Fibroblast of skin of scalp (primary cell): ENCODE measurements at places on chromosomes 2 and 18.

DNA sequence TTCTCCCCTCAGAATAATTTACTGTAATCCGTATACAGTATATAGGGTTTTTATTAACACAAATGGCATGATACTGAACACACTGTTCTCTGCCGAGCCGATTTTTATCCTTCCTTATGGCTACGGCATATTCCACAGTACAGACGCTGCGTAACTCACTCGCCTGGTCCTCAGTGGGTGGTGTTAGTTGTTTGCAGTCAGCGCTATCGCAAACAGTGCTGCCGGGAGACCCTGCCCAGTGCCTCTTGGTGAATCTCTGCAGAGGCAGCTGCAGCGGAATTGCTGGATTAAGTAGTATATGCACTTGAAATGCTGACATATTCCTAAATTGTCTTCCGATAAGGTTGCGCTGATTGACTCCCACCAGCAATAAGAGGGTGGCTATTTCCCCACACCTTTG lies 73.9 kb downstream of the MARCO start:
- no peak for DNase-seq

- DNase-seq = no peak
Observed at GRCh38 chr2:95063086-95063958, 37.8 kb downstream of the MAL start.

- no peak for DNase-seq
Observed at GRCh38 chr2:232951891-232952290, 61.2 kb downstream of the NGEF start.

DNA sequence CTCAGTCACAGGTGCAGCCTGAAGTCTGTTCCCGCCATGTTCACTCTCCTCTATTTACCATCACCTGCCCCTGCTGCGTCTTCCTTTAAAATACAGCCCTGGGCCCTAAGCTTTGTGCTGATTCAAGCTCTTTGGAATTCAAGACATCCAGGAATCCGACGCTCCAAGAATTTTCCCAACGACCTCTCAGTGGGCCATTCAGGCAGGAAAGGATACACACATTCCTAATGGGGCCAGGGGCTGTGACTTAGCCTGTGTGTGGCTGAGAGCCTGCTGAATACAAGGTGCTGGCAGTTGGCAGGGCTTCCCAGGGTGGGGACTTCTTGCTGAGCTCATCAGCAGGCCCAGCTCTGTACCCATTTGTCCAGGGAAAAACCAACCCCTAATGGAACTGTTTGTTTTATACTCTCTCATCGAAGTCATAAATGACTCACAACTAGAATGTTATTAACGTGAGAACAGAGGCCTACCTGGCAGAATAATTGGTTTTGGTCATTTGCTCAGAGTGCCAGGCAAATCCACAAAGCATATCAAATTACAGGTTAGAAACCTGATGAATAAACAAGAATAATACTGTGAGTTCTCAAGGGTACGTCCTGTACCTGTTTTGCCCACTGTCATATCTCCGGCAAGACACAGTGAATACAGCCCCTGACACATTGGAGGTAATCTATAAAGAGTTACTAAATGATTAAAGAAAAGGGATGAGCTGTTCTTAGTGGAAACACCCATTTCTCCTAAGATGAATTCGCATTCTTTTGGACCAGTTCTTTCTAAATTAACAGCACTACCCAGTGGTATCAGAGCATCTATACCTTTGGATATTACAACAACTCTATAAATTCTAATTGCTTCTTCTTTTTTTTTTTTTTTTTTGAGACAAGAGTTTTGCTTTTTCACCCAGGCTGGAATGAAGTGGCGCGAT lies 12.6 kb upstream of the KCMF1 start:
- DNase-seq = peak; percentile 95

DNA sequence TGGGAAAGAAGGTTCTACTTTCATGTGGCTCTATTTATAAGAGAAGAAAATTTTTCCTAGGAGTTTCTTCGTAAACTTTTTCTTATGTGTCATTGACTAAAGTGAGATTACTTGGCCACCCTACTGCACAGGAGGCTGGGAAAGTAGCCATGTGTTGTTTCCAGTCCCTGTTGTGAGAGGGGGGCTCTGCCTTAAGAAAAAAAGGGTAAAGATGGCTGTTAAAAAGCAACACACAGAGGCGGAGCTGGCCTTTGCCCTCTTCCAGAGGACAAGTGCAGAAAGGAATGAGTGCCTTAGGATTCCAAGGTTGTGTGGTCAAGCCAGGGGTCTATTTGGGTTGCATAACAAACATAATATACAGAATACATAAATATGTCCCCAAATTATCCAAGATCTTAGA lies 230.0 kb upstream of the CXCR4 start:
- no peak for DNase-seq

- no peak for DNase-seq
Observed at GRCh38 chr2:22290302-22290701, 1094.7 kb upstream of the KLHL29 start.

DNA sequence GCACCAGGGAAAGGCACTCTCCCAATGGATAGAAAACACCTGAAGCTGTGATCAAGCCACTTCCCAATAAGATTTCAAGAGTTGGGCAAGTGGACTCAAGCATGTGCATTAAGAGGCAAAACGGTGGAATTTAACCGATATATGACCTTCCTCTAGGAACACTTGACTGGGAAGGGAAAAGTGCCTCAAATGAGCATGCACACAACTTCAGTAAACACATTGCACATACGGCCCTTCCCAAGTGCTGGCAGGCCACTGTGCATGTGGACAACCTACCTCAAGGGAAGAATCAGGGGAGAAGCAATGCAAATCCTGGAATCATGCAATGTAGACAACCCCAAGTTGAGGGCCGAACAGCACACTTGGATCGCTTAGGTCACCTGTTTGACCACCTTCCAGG lies 23.9 kb upstream of the SH3RF3 start:
- no peak for DNase-seq

DNA sequence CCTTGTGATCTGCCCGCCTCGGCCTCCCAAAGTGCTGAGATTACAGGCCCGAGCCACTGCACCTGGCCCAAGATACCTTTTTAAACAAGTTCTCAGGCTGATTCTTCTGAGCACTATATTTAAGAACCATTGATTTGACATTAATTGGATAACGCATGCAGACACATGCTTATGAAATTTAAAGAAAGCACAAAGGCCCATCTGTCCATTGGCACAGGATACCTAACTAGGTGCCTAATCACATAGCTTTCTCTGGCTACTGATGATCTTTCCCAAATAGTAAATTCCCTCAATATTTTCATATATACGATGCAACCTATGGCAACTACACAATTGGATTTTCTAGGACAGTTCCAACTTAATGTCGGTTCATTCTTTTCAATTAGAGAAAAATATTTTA lies 62.5 kb upstream of the STAM2 start:
- no peak for DNase-seq

- peak; percentile 79 for DNase-seq
Observed at GRCh38 chr2:234725528-234726264, 226.1 kb upstream of the SH3BP4 start.

DNA sequence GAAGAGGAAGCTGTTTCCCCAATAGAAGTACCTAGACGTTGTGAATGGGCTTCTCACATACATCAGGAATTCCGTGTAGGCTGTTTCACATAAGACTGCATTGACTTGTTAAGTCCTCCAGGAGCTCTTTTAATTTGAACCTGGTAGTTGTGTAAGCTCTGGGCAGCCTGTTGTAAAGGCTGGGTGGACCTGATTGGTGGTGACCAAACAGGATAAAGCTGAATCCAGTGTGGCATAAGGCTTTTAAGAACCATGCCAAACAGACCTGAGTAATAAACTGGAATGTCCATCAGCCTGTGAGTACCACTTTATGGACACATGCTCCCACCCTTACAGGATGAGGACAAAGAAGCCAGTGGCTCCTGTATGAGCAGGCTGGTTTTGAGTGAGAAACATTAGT lies 24.1 kb downstream of the RMND5A start:
- DNase-seq = no peak

- no peak for DNase-seq
Observed at GRCh38 chr2:240701091-240701735, 9.5 kb downstream of the AQP12A start.

GRCh38 chr2:233267516-233268245 lies 16.2 kb downstream of the ATG16L1 start:
- DNase-seq = no peak

- peak; percentile 61 for DNase-seq
Observed at GRCh38 chr2:36650031-36650829, 46.3 kb upstream of the VIT start.

DNA sequence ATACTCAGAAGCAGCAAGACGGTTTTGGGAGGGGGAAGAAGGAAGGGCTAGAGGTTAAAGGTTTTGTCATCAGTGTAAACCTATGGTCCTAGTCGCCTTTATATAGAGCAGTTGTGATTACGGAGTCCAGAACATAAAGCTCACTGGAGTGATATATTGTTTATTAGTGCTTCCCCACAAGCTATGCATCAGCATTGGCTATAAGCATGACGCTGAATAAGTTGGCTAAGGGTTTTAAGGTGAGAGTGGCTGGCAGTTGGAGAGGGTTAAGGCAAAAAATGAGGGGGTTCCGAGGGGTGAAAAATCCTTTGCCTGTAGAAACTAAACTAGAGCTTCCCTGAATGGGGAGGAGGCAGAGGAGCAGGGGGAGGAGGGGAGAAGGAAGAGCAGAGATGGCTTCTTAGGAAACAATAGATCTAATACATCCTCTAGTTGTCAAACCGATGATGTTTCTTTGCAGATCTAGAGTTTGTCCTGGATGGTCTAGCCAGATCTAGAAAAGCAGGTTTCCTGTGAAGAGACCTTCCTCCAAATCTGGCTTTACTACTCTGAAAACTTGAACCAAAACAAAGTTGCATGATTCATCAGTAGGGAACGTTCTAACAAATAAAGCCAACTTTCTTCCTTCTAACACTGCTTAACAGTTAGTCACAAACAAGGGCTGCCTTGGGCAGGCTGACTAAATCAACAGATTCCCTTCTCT lies 2.5 kb downstream of the KLF7 start:
- peak; percentile 90 for DNase-seq

- no peak for DNase-seq
Observed at GRCh38 chr2:25062511-25062917, 20.6 kb downstream of the EFR3B start.

DNA sequence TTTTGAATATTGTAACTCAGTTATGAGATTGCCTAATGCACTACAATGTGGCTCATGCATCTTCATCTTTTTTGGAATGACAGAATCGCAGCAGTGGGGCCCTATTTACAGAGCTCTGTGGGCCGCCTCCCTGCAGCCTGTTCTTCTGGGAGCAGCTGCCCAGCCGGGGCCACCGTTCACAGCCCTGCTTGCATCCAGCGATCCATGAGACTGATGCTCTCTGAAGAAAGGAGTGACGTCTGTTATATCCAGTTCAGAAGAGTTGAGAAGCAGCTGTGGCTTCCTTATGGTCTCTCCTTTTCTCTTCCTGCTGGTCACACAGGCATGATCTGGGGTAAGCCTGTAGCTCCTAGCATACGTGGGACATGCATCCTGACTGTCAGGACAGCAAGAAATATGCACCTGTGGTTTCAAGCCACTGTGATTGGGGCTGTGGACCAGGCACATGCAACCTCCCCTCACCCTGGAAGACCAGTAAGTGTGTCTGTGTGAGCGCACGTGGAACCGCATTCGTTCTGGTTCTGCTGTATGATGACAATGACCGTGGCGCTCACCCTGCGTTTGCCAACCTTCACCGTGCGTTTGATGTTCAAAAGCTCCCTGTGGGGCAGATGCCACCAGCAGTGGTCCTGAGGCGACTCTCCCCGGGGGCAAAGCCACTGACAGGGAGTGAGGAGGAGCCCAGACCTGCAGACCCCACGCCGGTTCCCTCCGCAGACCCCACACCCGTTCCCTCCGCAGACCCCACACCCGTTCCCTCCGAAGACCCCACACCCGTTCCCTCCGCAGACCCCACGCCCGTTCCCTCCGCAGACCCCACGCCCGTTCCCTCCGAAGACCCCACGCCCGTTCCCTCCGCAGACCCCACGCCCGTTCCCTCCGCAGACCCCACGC lies 189.8 kb downstream of the TMEM18 start:
- DNase-seq = no peak

- DNase-seq = no peak
Observed at GRCh38 chr18:52422985-52423601, 83.1 kb downstream of the DCC start.

DNA sequence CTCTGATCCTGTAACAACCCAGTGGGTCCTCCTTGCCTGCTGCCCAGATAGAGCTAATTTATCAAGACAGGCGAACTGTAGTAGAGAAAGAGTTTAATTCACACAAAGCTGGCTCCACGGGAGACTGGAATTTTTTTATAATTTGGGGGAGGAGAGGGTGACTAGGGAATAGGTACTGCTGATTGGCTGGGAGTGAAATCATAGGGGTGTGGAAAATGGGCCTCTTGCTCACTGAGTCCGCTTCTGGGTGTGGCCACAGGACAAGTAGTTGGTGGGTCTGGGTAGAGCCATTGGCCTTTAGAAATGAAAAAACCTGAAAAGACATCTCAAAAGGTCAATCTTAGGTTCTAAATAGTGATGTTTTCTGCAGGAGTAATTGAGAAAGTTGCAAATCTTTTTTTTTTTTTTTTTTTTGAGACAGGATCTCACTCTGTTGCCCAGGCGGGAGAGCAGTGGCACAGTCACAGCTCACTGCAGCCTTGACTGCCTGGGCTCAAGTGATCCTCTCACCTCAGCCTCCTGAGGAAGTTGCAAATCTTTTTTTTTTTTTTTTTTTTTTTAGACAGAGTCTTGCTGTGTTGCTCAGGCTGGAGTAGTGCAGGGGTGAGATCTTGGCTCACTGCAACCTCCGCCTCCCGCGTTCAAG lies 14.4 kb upstream of the UGGT1 start:
- no peak for DNase-seq

- no peak for DNase-seq
Observed at GRCh38 chr2:237649541-237650454, 22.4 kb downstream of the LRRFIP1 start.

- no peak for DNase-seq
Observed at GRCh38 chr2:74571058-74571457, 16.5 kb downstream of the DOK1 start.

DNA sequence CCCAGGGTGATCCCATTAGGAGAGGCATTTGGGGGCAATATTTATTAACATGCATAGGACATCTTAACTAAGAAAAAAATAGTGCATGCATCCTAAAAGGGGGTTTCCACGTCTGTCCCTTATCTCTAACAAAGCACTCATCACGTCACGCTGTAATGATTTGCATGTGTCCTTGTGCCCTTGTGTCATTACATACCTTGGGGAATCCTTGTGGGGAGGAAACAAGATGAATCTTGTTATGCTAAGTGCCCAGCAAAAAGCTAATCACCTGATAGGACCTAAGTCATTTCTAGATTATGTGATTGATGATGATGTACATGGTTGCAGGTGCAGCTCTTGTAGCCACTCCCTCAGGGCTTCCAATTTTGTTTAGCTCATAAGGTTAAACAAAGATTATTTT lies 250.9 kb downstream of the FBXO15 start:
- no peak for DNase-seq

GRCh38 chr2:68537809-68538208 lies 70.4 kb downstream of the APLF start:
- peak; percentile 39 for DNase-seq

GRCh38 chr2:176854878-176855277 lies 357.7 kb upstream of the HNRNPA3 start:
- no peak for DNase-seq
